ENCODE measurements at places on chromosomes 7 and 10.

- peak; percentile 66 for DNase-seq
Observed at GRCh38 chr7:28865601-28866144, 92.5 kb downstream of the TRIL start.

- DNase-seq: no peak
Observed at GRCh38 chr10:100731407-100732240, 13.8 kb upstream of the PAX2 start.

- no peak for DNase-seq
Observed at GRCh38 chr10:28130267-28130666, 131.4 kb upstream of the ODAD2 start.

DNA sequence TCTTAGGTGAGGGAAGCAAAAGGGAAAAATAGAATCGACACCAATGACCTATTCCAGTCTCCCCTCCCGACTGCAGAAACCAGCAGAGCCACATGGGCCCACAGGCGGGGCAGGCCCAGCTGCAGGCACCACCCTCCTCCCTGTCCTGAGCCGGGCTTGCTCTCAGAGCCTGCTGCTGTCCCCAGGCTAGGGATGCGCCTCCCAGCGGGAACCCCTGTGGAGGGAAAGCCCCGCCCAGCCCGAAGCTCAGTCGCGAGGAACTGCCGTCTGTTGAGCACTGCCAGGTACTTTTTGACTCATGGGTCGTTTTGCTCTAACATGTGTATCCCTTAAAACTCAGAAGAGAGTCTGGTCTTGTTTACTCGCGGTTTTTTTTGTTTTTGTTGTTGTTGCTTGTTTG is 124.5 kb upstream of the RET start:
- DNase-seq: no peak

DNA sequence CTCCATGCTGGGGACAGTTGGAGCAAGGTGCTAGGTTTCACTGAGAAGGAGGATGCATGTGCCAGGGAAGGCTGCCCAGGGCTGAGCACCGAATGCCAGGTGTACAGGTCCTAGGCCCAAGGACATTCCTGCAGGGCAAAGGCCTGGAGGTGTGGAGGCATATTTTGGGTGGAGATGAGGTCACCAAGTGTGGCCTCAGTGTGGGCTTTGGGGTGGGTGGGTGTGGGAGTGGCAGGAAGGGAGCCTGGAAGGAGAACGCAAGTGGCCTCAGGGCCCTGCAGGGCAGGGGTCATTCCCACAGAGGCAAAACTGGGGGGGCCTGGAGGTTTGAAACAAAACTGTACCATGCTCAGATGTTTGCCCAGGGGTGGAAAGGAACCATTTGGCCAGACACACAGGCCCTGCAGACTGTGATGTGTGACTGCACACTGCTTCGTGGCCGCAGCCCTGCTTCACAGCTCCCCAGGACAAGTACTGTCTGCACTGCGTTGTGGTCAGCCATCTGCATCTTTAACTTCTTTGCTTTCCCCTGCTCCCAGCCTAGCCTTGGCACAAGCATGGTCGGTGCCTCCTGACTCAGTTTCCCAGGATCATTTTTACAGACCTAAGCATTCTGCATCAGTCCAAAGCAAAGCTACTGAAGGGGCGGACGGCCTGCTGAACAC is 5.1 kb downstream of the PLPP4 start:
- DNase-seq: no peak

DNA sequence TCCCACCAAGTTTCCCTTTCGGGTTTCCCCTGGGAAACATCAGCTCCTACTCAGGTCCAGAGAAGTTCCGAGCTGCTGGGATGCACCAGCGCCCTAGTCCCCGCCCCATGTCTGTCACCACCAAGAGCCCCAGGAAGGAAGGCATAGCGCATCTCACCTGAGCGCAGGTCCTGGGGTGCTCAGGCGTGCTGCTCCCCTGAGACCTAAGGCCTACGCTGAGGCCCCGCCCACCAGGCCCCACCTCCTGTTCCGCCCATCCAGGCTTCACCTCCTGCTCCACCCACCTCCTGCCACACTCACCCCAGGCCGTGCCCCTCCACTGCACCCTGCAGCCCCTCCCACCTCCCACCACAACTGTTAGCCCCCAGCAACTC is 1.2 kb upstream of the TFR2 start:
- DNase-seq: no peak

- no peak for DNase-seq
Observed at GRCh38 chr7:103346396-103346795, 1.0 kb upstream of the PSMC2 start.

DNA sequence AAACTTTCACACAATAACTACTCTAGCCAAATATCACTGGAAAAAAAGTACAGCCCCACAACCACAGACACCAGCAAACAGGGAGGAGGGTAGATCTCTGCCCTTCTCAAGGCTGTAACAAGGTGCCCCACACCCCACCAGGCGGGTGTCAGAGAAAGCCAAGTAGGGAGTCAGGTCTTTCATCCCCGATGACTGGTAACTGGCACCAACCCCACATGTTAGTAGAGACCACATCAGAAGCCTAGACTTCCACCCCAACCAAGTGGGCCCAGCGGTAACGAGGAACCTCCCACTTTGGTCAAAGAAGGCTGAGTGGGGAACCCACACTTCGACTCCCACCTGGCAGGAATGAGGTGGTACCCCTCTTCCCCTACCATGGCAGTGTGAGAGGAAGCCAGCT is 16.4 kb upstream of the RUFY2 start:
- DNase-seq: no peak

DNA sequence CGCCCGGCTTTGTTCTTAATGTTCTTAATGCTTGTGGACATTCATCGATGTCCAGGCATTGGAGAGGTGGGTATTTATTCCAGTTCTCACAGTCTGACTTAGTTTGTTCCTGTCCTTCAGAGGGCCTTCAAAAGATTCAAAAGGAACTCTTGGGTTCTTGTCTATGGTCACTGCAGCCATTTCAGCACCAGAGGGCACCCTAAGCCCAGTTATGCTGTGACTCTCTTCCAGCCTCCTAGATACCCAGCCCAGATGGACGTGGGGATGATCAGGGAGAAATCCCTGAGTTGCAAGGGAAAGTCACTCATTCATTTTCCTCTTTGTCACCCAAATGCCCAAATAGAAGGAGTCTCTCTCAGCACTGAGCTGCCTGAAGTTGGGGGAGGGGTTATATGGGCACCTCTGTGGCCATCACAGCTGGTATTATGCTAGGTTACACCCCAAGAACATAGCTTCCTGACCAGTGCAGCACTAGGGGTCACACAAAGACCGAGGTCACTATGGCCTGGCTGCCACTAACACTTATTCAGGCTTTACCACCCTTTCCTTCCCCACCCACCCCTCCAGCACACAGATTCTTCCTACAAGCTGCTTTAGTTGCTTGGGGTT is 26.5 kb upstream of the CCDC126 start:
- DNase-seq: peak; percentile 22

- DNase-seq: no peak
Observed at GRCh38 chr7:155644971-155645509, 579 bp downstream of the RBM33 start.

GRCh38 chr7:81025360-81025759 is 106.5 kb upstream of the SEMA3C start:
- no peak for DNase-seq

DNA sequence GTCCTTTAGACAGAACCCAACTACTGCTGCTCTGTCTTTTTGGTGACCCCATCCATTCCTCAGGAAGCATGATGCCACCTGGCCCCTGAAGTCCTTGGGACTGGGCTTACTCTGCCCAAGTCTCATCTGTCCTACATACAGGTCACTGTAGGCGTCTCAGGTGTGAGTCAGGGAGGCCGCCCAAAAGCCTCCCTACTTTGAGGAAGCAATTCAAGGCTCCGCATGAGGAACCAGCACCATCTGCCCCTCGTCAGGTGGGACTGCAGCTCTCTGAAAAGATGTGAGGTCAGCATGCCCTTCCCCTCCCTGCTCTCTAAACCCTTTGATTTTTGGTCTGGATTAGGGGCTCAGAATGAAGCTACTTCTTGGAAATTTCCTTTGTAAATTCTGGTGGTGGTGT is 354.8 kb downstream of the CXCL12 start:
- DNase-seq: no peak

- no peak for DNase-seq
Observed at GRCh38 chr7:137120690-137121089, 222.8 kb downstream of the PTN start.

- DNase-seq: no peak
Observed at GRCh38 chr10:74021248-74022055, 23.5 kb downstream of the VCL start.

DNA sequence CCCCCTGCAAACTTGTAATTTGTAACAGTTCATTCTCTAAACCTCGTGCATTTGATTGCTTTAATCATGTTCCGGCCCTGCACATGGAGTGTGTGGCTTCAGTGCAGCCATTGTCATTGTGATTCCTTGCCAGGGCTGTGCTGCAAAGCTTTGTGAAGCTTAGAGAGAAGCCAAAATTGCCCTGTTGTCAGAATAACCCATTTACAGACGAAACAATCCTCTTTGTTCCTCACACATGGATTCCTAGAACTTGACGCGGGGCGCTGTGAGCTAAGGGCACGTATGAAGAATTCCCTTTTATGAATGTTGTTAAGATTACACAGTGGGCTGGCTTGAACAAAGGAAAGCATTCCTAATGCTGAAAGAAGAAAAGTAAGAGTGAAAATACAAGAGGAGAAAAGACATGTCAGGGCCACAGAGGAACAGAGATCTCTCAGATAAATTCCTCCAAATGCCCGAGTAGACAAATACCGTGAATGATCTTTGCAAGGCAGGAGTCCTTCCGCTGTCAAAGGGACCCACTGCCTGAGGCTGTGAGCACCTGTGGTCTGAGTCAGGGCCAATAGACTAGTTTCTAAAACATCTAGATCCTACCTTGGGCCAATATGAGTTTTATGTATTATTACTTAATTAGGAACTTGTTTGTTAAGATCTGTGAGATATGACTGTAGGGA is 205.4 kb upstream of the C7orf33 start:
- DNase-seq: no peak

GRCh38 chr7:37901236-37901827 is 15.3 kb downstream of the SFRP4 start:
- DNase-seq: peak; percentile 35

Measured in SK-N-MC (cell line).